CD4-positive, alpha-beta T cell treated with Interleukin-12 subunit alpha and Interleukin-12 subunit beta, for 1 hour (primary cell): ENCODE measurements at places on chromosomes 2 and 18.

DNA sequence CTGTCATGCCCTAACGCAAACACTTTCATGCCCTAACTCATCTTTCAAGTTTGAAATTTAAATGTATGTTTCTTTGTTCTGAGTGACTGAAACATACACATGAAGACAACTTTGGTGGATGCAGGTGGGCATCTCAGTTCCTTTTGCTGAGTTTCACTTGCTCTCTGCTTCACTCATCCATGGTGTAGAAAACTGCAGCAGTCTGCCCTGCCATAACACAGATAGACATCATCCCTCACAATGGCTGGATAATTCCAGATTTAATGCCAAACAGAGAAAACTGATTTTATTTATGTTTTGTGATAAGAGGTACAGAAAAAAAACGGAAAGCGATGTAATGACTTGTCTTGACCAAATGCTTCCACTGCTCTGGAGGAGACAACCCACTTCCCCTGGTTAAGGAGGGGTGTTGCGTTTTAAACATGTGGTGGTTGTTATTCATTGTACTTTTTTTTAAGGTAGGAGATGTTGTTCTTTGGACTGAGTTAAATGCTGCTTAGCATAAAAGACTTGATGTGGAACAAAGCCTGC is 70.4 kb downstream of the RHBDD1 start:
- no peak for DNase-seq

GRCh38 chr2:84904151-84904550 is 1.3 kb upstream of the TMSB10 start:
- DNase-seq: no peak

DNA sequence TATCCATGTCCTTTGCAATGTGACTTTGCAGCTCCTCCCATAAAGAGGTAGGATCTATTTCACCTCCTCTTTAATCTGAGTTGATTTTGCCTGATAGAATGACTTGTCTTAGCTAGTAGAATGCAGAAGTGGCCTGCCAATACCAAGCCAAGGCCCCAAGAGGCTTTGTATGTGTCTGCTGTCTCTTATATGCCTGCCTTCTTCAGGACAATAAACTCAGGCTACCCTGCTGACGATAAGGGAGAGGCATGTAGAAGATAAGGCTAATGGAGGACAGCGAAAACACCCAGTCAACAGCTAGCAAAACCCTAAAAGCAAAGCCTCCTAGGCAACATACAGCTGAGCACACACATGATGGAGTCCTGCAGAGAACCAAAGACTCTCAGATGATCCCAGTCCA is 1.8 kb upstream of the ZC3H8 start:
- no peak for DNase-seq

GRCh38 chr2:63555931-63556330 is 32.3 kb downstream of the WDPCP start:
- no peak for DNase-seq

DNA sequence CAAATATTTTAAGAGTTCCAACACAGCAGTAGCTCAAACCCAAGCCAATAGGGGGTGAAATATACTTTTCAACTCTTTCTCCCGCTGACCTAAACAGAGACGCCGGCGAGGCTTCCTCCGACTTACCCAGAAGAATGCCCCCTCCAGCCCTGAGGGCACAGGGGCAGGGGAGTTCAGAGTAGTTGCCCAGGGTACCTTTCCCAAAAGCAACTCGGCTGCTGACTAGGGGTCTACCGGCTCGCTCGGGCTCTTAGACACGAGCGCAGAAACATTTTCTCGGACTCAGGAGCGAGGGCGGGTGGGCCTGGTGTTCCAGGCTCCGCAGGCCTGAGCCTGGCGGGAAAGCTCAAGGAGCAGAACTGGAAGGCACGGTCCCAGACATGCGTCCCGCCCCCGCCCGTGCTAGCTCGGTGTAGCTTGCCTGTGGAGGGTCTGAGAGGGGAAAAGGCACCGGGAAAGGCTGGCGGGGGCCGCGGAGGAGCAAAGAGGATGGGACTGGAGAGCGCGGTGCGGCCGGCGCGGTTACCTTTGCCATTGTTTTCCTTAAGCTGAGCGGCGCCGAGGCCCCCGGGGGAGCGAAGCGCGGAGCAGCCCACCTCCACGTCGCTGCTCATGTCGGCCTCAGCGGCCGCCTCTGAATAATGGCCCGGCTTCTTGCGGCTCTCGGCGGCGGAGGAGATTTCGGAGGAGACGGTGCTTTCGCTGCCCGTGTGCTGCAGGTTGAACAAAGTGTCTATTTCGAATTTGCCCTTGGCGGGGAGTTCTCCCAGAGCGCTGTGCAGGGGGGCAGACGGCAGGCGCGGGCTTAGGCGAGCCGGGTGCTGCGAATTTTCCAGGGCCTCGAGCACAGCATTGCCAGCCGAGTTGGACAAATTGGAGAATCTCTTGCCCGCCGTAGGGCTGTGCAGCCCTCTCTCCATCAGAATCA is 674 bp downstream of the EVX2 start:
- DNase-seq: no peak

- no peak for DNase-seq
Observed at GRCh38 chr2:181022652-181023051, 42.2 kb downstream of the UBE2E3 start.

DNA sequence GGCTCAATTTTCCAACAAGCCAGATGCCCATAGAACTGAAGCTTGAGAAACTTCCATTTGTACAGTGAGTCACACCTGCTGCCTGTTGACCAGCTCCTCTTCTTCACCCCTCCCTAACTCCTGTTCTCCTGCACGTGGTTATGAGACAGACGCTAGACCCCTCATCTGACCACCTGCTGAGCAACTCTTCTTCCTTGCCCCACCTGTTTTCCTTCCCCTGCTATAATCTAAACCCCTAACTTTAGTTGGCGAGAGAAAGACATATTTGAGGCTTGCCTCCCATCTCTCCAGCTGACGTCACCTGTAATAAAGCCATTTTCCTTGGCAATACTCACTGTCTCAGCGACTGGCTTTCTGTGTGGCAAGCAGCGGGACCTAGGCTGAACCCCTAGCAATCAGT is 22.3 kb upstream of the ITM2C start:
- DNase-seq: no peak

- DNase-seq: no peak
Observed at GRCh38 chr2:53230691-53231090, 536.9 kb upstream of the CHAC2 start.

- DNase-seq: no peak
Observed at GRCh38 chr18:36813824-36814223, 15.0 kb downstream of the TPGS2 start.

DNA sequence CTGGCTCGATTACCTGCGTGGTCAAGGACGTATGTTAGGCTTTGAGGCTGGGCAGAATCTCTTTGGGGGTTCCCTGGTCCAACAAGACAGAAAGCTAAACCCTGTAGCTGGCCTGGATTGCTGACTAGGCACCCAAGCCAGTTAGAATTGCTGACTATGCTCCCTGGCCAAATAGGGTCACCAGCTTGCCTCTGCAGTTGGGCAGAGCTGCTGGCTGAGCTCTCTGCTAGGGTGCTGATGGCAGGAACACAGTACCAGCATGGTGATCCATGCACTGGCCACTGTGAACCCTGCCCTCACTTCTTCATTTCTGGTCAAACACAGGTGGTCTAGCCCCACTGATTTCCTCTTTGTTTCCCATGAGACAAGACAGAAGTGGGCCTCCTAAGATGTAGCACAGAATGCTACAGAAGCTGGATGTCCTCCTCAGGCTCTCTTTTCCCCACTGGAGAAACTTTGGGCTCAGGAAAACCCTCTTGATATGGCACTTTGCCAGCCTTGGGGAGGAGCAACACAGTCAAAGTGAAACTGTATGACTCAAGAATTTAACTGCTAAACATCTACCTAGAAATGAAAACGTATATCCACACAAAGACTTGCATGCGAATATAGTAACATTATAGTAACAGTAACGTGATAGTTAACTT is 20.8 kb downstream of the SP140L start:
- peak; percentile 33 for DNase-seq

DNA sequence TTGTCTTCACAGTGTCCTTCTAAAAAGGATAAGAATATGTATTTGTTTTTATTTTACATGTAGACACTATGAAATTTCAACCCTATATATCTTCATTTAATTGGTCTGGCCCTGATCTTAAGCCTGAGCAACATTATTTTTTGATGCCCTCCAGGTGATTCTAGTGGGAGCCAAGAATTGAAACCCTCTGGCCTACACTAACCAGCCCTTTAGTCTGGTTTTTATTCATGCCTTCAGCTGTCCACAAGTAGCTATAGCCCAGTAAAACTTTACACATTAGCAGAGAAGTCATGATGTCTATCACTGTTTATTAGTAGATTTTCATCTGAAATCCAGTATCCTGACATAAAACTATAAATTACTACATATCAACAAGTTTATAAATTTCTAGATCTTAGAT is 52.7 kb upstream of the UBXN4 start:
- DNase-seq: no peak

DNA sequence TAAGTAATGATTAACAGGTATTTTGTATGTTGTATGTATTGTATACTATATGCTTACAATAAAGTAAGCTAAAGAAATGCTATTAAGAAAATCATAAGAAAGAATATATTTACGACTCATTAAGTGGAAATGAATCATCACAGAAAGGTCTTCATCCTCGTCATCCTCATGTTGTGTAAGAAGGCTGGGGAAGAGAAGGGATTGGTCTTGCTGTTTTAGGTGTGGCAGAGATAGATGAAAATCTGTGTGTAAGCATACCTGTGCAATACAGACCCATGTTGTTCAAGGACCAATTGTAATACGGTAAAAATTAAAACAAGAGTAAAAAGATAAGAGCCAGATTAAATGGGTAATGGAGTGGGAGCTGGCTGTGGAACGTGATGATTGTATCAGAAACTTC is 16.6 kb downstream of the SLC35F5 start:
- DNase-seq: no peak

- DNase-seq: no peak
Observed at GRCh38 chr2:231357931-231358330, 37.6 kb upstream of the B3GNT7 start.

DNA sequence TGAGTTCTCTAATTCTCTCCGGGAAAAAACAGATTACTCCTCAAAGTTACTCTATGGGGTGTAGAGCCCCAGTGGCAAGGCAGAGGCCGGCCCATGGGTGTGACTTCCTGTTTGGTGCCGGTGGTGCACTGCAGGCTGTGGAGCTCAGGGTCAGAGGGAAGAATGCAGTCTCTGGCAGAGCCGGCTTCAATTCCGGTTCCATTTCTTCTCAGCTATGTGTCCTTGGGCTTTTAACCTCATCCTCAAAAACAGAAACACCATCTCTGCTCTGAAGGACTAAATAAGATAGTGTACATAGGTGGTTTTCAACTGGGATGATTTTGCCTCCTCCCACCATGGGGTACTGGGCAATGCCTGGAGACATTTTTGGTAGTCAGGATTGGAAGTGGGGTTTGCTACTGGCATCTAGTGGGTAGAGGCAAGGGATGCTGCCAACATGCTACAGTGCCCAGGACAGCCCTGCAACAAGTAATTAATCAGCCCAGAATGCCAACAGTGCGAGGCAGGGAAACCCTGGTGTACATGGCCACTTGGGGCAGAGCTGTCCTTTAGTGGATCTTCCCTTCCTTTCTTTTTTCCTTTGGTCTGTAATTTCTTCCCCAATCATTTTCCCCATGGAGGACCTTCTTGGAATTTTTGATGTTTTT is 81.2 kb downstream of the INSIG2 start:
- DNase-seq: peak; percentile 31

GRCh38 chr2:241135737-241136136 is 13.5 kb downstream of the PASK start:
- DNase-seq: no peak

- DNase-seq: no peak
Observed at GRCh38 chr2:215447056-215447455, 11.2 kb upstream of the FN1 start.

DNA sequence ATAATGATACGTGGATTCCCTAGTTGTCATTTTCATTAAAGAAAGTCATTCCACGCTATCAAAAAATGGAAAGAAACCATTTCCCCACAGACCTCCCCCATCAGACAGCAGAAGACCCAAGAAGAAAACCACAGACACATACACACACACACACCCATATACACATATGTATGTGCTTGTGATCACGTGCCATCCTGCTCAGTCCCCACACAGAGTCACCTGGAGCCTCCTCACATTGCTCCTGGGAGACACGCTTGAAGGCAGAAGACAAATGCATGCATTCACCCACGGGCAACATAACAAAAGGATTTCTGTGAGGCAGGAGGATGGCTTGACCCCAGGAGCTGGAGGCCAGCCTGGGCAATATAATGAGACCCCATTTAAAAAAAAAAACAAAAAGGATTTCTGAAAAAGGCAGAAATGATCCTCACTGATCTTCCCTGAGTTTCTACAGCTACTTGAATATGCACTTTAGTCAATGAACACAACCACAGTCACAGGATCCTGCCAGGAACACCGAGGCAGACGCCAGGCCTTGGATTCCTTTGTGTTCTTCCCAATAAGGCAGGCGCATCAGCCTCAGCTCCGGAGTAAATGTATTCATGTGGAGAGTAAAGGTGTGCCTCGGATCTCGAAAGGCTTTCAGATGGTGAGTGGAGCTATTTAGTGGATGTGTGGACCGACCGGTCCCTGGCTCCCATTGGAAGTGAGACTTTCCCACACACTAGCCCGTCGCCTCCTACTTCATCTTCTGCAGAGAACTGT is 21.0 kb downstream of the TGFBRAP1 start:
- DNase-seq: no peak

DNA sequence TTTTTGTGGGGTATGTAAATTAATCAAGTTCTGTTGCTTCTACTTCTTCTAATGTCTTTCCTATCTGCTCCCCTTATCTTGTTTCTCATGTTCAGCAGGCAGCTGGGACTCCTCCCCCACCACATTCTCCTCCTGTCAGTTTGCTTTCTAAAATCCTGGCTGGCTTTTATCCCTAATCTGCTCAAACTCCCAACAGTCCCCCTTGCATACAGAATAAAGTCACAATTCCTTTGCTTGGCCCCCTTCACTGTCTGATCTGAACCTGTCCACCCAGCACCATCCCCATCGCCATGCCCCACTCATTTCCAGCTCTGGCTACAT is 2.2 kb downstream of the CFAP221 start:
- no peak for DNase-seq

GRCh38 chr2:71785516-71785981 is 332.2 kb downstream of the DYSF start:
- DNase-seq: no peak
